ENCODE measurements at places on chromosomes 16 and 17.

DNA sequence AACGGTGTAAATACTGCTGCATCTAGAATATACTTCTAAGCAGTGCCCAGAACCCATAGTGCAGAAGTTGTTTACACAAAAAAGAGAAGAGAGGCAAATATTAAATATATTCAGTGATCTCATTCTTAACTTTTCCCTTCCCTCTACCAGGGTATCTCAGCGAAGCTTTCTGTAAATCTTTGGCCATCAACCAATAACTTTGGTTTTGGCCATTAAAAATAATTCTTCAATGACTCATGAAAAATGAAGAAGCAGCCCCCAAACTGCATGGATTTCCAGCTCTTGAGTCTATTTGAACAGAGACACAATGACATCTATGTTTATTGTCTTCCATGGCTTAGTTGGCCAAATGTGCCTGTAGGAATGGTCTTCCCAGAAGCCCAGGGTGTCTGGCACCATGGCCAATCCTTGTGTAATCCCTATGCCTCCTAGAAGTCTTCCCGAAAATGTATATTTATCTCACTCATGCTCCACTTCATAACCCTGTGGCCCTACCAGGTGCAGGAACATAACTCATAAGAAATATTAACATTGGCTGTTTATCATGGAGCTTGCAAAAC is 646.6 kb downstream of the TOX3 start:
- H3K36me3 ChIP-seq, result no peaks in the 10 kb centered on the region
- H3K4me3 ChIP-seq, result no peak overlapping the region
- DNase-seq, result no peak
- H3K27ac ChIP-seq, result no peak overlapping the region
- no peaks in the 10 kb centered on the region for H3K27me3 ChIP-seq

DNA sequence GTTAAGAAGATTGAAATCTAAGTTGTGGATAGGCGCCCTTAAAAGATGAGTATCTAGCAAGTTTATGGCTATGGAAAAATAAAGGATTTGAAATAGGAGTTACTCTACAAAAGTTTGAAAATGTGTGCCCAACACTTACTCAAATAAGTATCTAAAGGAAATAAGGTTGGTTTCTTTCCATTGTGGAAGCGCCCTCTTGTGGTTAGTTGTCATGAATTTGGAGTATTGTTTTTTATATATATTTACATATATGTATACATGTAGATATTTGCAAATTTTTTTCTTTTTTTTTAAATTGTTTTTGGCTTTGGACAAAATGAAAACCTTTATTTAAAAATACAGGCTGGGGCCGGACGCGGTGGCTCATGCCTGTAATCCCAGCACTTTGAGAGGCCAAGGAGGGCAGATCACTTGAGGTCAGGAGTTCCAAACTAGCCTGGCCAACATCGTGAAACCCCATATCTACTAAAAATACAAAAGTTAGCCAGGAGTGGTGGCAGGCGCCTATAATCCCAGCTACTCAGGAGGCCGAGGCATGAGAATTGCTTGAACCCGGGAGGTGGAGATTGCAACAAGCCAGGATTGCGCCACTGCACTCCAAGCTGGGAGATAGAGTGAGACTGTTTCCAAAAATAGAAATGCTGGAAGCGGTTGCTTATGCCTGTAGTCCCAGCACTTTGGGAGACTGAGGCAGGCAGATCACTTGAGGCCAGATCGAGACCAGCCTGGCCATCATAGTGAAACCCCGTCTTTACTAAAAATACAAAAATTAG is 24.0 kb upstream of the VPS4A start:
- no peak overlapping the region for H3K4me3 ChIP-seq
- H3K4me1 ChIP-seq, result no peaks in the 10 kb centered on the region
- H3K27me3 ChIP-seq, result no peaks in the 10 kb centered on the region
- no peaks in the 10 kb centered on the region for H3K36me3 ChIP-seq
- no peak overlapping the region for H3K27ac ChIP-seq

DNA sequence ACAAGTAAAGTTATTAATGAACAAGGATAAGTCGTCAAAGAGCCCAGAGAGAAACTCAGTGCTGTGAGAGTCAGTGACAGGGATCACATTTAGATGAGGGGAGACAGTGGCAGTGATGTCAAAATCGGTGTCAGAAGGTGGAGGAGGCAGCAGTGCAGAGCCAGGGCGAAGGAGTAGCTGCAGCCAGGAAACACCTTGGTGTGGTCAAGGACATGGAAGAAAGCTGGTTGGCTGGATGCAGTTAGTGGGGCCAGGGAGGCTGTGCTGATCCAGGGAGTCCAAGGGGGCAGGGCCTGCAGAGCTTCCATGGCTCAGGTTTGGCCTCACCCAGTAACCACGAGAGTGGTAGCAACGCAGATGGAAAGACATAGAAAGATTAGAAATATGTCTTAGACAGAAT is 50.7 kb upstream of the ADORA2B start:
- H3K27me3 ChIP-seq, result no peaks in the 10 kb centered on the region
- peak overlapping the region; percentile 90 for H3K27ac ChIP-seq
- peaks cover 15% of the 10 kb centered on the region for H3K36me3 ChIP-seq
- H3K4me3 ChIP-seq, result no peak overlapping the region

DNA sequence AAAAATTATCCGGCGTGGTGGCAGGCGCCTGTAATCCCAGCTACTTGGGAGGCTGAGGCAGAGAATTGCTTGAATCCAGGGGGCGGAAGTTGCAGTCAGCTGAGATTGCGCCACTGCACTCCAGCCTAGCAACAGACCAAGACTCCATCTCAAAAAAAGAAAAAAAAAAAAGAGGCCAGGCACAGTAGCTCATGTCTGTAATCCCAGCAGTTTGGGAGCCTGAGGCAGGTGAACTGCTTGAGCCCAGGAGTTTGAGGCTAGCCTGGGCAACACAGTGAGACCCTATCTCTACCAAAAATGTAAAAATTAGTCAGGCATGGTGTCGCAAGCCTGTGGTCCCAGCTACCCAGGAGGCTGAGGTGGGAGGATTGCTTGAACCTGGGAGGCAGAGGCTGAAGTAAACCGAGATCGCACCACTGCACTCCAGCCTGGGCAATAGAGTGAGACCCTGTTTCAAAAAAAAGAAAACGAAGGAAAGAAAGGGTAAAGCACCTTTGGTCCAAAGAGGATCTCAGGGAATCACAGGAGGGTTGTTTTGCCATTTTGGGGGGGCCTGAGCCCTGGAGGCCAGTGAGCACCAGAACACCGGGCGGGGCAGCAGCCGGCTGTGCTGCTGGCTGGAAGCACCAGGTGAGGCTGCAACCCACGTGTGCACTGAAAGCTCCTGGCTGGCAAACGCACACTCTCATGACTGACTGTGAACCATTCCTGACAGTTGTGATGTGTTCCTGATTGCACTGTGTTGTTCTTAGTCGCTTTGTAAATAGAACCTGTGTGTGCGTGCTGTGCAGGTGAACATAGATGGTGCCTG is 18.4 kb downstream of the HS3ST6 start:
- peaks cover 9% of the 10 kb centered on the region for H3K4me1 ChIP-seq
- peaks cover 79% of the 10 kb centered on the region for H3K27me3 ChIP-seq
- no peak for DNase-seq
- H3K27ac ChIP-seq, result no peak overlapping the region
- H3K4me3 ChIP-seq, result no peak overlapping the region

DNA sequence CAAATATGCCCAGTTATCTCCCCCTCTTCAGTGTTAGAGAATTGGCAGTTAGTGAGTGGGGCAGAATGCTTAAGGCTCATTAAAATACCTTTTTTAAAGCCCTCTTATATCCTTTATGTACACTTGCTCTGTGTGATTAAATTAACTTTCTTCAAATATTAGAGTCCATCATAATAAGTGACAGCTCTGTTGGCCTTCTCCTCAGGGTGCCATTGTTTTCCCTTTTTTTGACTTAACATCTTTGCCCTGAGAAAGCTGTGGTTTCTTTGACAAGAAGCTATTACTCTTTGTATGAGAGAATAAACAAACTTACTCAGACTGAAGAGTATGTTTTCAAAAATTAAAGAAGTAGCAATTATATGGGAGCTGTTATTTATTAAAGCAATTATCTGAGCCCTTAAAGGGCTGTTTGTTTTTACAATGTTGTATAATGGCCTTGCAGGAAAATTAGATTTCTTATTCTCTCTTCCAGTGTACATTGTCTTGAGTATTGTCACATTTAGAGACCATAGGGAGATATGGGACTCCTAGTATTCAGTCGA is 13.4 kb downstream of the RBBP6 start:
- H3K4me1 ChIP-seq, result no peaks in the 10 kb centered on the region
- no peak overlapping the region for H3K4me3 ChIP-seq
- H3K27me3 ChIP-seq, result no peaks in the 10 kb centered on the region
- no peak for DNase-seq

DNA sequence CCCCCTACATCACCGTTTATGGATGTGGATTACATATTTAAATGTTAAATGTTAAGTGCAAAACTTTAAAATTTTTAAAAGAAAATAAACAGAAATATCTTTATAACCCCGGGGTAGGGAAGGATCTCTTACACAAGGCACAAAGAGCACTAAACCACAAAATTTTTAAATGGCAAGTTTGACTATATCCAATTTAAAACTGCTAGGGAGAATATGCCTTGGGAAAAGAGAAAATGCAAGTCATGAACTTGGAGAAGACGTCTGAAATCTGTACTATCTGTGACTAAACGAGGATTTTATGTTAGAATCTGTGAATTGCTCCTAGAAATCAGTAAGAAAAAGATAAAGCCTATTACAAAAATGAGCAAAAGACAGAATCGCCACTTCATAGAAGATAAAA is 28.7 kb upstream of the SLFN13 start:
- H3K4me3 ChIP-seq, result no peak overlapping the region
- H3K36me3 ChIP-seq, result no peaks in the 10 kb centered on the region
- H3K27ac ChIP-seq, result no peak overlapping the region
- H3K27me3 ChIP-seq, result peaks cover 63% of the 10 kb centered on the region
- no peak for DNase-seq

GRCh38 chr17:68435876-68436842 is 21.1 kb downstream of the WIPI1 start:
- H3K4me1 ChIP-seq, result peaks cover 10% of the 10 kb centered on the region
- peak; percentile 79 for DNase-seq
- H3K27me3 ChIP-seq, result no peaks in the 10 kb centered on the region
- H3K4me3 ChIP-seq, result no peak overlapping the region

GRCh38 chr17:45087504-45087975 is 26.4 kb downstream of the NMT1 start:
- no peak overlapping the region for H3K27ac ChIP-seq
- H3K4me1 ChIP-seq, result peaks cover 9% of the 10 kb centered on the region
- H3K27me3 ChIP-seq, result no peaks in the 10 kb centered on the region
- no peak overlapping the region for H3K4me3 ChIP-seq
- H3K36me3 ChIP-seq, result peaks cover 86% of the 10 kb centered on the region

DNA sequence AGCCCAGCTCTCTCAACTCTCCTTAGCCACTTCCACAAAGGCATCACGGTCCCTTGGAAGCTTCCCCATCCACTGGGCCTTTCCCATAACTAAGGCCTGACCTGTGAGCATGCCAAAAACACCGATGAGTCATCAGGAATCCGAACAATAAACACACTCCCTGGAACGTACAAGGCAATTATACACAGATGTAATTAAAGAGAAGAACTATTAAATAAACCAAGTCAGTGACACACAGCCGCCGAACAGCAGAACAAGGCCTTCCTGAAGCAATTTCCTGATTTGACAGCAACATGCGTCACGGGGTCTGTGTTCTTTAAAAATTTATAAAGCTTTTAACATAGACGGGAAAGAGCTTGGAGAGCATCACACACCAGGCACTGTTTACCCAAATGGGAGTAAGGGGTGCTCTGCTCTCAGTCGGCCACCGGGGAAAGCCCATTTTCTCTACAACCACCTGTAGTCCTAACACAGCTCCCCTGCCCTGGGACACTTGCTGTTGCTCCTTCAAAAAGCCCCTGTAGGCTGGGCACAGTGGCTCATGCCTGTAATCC is 29.4 kb downstream of the COG7 start:
- peak; percentile 60 for DNase-seq
- H3K4me3 ChIP-seq, result no peak overlapping the region
- H3K36me3 ChIP-seq, result peaks cover 18% of the 10 kb centered on the region
- H3K27me3 ChIP-seq, result no peaks in the 10 kb centered on the region
- peak overlapping the region; percentile 16 for H3K27ac ChIP-seq

GRCh38 chr16:57133031-57133430 is 40.6 kb downstream of the CPNE2 start:
- H3K27me3 ChIP-seq, result no peaks in the 10 kb centered on the region
- no peak for DNase-seq
- no peaks in the 10 kb centered on the region for H3K4me1 ChIP-seq

DNA sequence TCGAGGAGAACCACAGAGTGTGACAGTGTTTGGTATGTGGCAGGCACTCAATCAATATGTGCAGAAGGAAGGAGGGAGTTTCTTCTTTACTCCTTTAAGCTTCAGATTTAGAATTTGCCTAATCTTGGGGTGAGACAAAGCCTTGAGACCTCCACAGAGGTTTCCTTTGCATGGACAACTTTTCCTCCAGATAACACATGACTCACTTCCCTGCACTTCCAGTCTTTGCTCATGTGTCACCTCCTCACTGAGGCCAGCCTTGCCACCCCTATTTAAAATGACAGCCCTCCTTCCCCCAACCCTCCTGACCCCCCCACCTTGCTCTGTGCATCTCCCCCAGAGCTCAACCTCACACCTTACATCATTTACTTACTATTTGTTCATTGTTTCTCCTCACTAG is 17.4 kb upstream of the NOS2 start:
- no peak for DNase-seq
- H3K36me3 ChIP-seq, result no peaks in the 10 kb centered on the region
- H3K4me1 ChIP-seq, result no peaks in the 10 kb centered on the region
- no peak overlapping the region for H3K27ac ChIP-seq
- H3K27me3 ChIP-seq, result peaks cover 21% of the 10 kb centered on the region

DNA sequence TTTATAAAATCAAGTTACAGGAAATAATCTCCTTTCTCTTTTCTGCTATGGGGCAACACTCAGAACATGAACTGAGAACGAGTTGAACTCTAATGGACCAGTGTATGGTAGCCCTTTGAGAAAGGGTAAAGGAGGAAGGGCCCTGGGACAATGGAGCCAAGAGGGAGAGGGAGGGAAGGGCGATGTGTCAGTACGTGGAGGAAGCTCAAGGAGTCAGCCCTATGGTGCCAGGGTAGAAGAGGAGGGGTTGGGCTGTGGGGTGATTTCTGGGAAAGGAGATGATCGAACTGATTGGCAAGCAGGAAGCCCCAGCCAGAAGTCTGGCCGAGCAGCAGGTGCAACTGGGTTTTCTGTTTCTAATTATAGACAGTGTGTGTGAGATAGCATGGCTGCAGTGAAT is 4.3 kb upstream of the WIPI1 start:
- no peak for DNase-seq
- H3K4me3 ChIP-seq, result no peak overlapping the region
- H3K27ac ChIP-seq, result peak overlapping the region; percentile 78
- peaks cover 17% of the 10 kb centered on the region for H3K36me3 ChIP-seq

GRCh38 chr17:80632046-80632581 is 87.5 kb downstream of the RPTOR start:
- no peak for DNase-seq
- no peaks in the 10 kb centered on the region for H3K27me3 ChIP-seq
- H3K4me3 ChIP-seq, result no peak overlapping the region
- no peaks in the 10 kb centered on the region for H3K4me1 ChIP-seq
- no peaks in the 10 kb centered on the region for H3K36me3 ChIP-seq
